ENCODE measurements at places on chromosomes 7 and 10. TPM values are rescaled to one million over a fixed set of nuclear protein-coding genes. Genes with fewer than 3 reads are reported as not detected.

Gene FAM25A
- not detected for total RNA-seq

Gene ZNF248
- 5.5 TPM for total RNA-seq

Gene EVX1
- not detected for total RNA-seq

Gene ACTL6B
- not detected for total RNA-seq

Gene SPDYE1
- total RNA-seq, result not detected

Gene AS3MT
- total RNA-seq, result 0.14 TPM

Gene FEZF1
- not detected for total RNA-seq

Gene ABCB4
- 1.1 TPM for total RNA-seq

Gene ITPRID1
- total RNA-seq, result not detected

Gene MLLT10
- total RNA-seq, result 35.7 TPM

Gene GRID2IP
- not detected for total RNA-seq

Gene PRKCQ
- 0.16 TPM for total RNA-seq

Gene TFEC
- total RNA-seq, result 0.16 TPM

Gene CPN1
- total RNA-seq, result not detected

Gene HOXA3
- not detected for total RNA-seq

Gene SLC25A28
- total RNA-seq, result 15.0 TPM

Gene ADRA2A
- 0.20 TPM for total RNA-seq

Gene IFIT3
- total RNA-seq, result 5.4 TPM

Gene PDE6C
- total RNA-seq, result not detected

Gene EIF4H
- total RNA-seq, result 333 TPM

Gene ATOH7
- not detected for total RNA-seq

Gene TRPV5
- not detected for total RNA-seq

Gene PGAM2
- not detected for total RNA-seq

Gene GJD4
- not detected for total RNA-seq

Gene LEP
- total RNA-seq, result not detected

Gene GPR85
- total RNA-seq, result 3.5 TPM

Gene NKX2-3
- total RNA-seq, result not detected

Gene CELF2
- 9.7 TPM for total RNA-seq

Gene SEC61A2
- total RNA-seq, result 4.9 TPM

Gene FAM25G
- total RNA-seq, result not detected

Gene GNGT1
- not detected for total RNA-seq

Gene NFE2L3
- total RNA-seq, result 25.4 TPM

Gene CDC14C
- not detected for total RNA-seq

Gene IFT22
- 23.8 TPM for total RNA-seq

Gene PHKG1
- 0.10 TPM for total RNA-seq

Gene CDHR3
- 5.0 TPM for total RNA-seq

Gene WIPF3
- total RNA-seq, result not detected

Gene MTPN
- 96.1 TPM for total RNA-seq

Gene OPN1SW
- not detected for total RNA-seq

Gene TMEM176A
- not detected for total RNA-seq

Gene PRKG1
- 3.7 TPM for total RNA-seq

Gene ZNF727
- not detected for total RNA-seq

Gene CLCN1
- not detected for total RNA-seq

Gene ACTR3C
- not detected for total RNA-seq

Gene PPP1R3C
- 3.1 TPM for total RNA-seq

Gene EPHA1
- not detected for total RNA-seq

Gene ELFN1
- 7.4 TPM for total RNA-seq

Gene NUTM2E
- not detected for total RNA-seq

Gene ADAP1
- 1.6 TPM for total RNA-seq
